ENCODE measurements at places on chromosomes 3 and 15.

GRCh38 chr15:29348336-29348914, 78.8 kb upstream of the NSMCE3 start:
- no peak for DNase-seq

- no peak for DNase-seq
These were observed 2.9 kb downstream of the TPM1 start for GRCh38 chr15:63045465-63045840.

GRCh38 chr3:140097874-140098635, 163.1 kb downstream of the CLSTN2 start:
- no peak for DNase-seq

DNA sequence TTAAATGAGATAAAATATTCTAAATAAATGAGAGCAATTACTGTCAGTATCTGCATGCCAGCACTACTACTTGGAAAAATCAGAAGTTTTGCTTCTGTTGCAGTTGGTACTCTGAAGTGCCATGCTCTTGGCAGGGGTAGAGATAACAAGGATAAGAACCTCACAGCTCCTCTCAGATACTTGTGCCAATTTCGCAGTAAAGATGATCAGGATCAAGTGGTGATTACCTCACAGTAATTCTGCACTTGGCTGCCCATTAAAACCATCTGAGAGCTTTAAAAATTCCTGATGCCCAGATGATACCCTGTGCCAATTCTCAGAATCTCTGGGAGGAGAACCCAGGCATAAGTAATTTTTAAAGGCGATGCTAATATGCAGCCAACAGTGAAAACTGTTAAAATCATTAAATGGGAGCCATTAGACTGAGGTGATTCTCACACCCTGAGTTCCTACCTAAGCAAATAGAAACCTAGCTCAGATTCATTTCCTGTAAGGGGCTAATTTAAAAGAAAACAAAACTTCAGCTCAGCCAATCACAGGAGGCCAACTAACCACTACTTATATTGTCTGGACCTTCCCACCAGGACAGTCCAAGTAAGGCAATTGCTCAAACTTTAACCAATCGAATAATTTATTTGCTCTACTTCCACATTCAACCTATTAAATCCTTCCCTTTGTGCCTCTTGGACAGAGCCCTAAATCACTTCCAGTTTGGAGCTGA, 171.2 kb downstream of the KCNMB2 start:
- DNase-seq, result no peak

All from effector CD4-positive, alpha-beta T cell (primary cell).